AG04449 (cell line): ENCODE measurements at places on chromosomes 6 and 20.

- no peak for DNase-seq
Measured at GRCh38 chr6:117933471-117933870, 26.4 kb downstream of the SLC35F1 start.

GRCh38 chr6:85428486-85428885, 21.4 kb upstream of the NT5E start:
- DNase-seq, result no peak

DNA sequence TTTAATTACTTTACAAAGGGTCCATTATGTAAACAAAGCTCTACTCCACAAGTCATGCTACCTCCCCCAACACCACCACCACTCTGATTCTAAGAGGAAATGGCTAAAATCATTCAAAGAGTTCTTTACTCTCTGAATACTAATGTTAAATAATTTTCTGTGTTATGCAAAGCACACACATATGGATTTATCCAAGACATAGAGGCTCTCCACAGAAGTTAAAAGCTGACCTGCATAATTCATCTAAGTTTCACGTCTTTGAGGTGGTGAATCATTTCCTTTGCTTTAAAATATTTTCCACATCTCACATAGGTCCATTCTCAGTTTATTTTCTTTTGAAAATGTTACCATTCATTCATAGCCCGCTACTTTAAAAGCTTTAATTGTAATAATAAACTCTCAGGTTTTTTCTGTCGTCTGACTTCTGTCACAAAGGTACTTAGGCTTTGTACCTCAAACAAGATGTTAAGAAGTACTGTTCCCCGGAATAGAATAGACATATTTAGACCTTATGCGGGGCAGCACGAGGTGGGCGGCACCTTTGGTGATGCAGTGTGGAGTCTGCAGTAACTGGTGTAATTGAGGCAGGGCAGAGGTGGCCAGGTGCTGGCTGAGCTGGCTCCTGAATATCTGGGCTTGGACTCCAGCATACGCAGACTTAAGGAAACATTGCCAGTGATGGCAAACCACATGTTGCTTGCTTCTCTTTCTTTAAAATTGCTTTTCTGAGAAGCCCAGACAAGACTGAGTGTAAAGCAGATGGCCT, 55.8 kb downstream of the KIF6 start:
- peak; percentile 10 for DNase-seq

DNA sequence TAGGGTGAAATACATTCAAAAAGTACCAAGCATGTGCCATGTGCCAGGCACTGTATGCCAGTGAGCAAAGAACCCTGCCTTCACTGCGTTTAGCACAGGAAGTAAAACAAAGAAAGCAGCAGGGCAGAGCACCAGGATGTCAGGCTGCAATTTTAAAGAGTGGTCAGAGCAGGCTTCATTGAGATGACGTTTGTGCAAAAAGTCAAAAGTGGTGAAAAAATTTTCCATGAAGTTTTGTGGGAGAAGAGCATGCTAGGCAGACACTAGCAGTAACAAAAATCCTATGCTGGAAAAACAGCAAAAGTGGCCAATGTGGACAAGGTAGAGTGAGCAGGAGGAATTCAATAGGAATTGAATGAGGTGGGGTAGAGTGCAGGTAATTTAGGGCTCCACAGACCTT, 31.3 kb downstream of the AKIRIN2 start:
- DNase-seq, result no peak

- no peak for DNase-seq
Measured at GRCh38 chr6:84798257-84798656, 33.9 kb upstream of the TBX18 start.

DNA sequence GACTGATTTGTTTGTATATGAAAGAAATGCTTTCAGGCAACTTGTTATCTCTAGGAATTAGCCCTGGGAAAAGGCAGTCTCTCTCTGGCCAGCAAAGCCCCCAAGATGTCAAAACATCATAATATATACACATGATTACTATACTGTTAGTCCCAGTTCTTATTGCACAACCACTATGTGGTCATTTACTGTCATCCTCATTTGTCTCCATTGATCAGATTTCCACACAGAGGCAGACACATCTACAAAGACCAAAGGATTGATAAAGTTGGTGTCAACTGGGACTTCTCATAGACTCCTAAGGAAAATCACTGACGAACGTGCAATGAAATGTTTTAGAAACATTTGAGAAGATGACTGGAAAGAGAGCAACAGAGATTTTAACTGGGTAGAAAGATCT, 71.9 kb upstream of the POPDC3 start:
- DNase-seq, result no peak

- DNase-seq, result no peak
Measured at GRCh38 chr6:106014955-106015354, 71.2 kb upstream of the PRDM1 start.

DNA sequence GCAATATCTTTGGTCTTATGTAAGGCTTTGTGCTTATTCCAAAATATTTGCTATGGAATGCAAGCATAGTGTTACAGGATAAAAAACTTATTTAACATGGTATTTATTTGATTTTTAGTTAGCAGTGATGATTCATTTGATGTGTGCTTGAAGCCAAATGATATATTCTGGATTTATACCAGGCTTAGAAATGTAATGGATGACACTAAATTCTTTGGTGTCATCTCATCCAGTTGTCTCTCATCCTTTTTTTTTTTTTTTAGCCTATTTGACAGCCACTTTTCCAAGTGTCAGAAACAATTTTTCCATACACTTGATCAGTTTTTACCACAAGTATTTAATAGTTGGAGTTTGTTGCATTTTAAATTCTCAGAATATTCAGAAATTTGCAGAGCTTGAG, 515.3 kb downstream of the CDKAL1 start:
- DNase-seq, result no peak

DNA sequence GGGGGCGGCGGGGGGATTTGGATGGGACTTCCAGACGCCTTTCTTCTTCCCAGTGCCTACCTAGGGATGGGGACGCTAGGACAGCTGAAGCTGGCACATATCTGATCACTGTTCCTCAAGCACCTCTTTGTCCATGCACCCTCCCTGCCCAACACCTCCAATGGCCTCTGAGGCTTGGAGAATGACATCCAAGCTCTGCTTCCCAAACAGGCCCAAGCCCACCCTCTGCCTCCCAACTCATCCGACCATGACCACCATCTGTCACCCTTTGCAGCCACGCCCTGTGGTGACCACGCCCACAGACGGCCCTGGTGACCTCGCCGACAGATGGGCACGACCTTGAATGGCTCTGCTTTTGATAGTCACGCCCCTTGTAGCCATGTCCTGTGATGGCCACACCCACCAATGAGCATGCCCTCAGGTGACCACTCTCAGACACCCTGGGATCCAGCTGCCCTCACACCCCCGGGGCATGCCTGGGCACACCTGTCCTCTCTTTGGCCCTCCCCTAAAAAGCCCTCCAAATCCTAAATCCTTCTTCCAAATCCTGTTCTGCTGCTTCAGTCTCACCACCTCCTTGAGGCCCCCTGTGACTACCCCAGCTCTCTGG, 51.0 kb downstream of the SSR1 start:
- DNase-seq, result no peak

DNA sequence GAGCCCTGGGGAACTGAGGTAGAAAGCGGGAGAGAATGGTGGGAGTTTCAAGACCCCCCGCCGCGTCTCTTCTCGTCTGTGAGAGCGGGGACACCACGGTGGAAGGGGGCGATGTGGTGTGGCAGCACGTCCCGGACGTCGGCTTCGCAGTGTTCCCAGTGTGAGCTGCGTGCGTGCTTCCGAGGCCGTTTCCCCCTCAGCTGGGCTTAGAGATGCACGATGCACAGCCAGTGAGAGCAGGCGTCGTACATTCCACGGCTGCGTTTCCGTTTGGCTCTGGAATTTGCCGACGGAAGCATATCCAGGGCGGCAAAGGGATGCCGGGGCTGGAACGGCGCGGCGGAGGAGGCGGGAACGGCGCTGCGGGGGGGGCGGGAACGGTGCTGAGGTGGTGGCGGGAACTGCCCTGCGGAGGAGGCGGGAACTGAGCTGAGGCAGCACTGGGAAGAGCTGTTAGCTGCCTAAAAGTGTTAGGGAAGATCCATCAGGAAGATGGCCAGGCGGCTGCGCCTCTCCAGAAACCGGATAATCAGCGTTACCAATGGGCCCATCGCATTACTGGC, 37.7 kb downstream of the KIF25 start:
- DNase-seq, result no peak
